ENCODE measurements at places on chromosomes 6 and 20.

GRCh38 chr6:157728183-157728881 lies 94.7 kb upstream of the SNX9 start:
- DNase-seq: no peak

DNA sequence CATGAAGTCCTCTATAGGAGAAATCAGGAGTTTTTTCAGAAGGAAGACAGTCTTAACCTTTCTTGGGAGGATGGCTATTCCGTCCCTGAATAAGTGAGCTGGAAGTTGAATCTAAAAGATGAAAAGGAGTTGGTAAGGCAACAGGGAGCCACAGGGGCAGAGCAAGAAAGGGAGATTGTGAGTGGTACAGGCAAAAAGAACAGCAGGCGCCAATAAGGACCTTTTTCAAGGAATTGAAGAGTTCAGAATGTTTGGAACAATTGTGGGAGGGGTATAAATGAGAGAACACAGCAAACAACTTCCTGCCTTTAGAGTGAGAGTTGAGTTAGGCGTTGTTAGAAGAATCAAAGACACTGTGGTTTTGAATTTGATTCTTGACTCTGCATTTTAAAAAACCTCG lies 1003.7 kb downstream of the EPHA7 start:
- DNase-seq: no peak

GRCh38 chr6:142489722-142490610 lies 188.2 kb downstream of the ADGRG6 start:
- no peak for DNase-seq

DNA sequence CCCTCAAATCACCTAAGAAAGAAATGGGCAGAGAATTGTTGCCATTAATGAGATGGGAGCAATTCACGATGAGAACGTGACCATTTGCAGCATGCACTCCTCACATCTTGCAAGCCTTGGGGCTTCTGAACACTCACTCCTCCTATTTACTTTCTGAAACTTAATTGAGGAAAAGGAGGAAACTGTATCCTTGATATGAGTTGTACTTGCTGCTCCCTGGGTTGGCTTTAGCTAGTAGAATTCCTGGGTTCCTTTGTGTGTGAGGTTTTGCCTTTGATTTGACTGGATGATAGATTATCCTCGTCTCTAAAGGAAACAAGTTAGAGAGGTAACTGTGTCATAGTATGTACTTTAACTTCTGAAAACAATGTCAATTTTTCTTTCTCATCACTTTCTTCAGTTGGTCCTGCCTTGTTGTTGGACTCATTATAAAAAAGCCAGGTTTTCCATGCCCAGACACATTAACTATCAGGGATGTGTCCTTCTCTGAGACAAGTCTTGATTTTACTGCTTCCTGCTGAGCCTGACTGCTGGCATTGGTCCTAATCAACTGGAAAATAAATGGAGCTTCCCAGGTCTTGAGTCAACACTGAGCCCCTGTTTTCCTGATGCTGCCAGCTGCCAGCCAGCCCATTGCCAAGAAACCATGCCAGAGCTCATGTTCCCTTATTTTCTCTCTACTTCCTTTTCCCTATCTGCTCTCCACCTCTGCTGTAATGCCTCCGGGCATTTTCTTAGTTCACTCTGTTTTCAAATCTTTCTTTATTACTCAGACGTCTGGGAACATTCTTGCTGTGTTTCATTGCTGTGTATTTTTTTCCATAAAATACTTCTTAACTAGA lies 6.0 kb upstream of the MRAP2 start:
- DNase-seq: no peak

DNA sequence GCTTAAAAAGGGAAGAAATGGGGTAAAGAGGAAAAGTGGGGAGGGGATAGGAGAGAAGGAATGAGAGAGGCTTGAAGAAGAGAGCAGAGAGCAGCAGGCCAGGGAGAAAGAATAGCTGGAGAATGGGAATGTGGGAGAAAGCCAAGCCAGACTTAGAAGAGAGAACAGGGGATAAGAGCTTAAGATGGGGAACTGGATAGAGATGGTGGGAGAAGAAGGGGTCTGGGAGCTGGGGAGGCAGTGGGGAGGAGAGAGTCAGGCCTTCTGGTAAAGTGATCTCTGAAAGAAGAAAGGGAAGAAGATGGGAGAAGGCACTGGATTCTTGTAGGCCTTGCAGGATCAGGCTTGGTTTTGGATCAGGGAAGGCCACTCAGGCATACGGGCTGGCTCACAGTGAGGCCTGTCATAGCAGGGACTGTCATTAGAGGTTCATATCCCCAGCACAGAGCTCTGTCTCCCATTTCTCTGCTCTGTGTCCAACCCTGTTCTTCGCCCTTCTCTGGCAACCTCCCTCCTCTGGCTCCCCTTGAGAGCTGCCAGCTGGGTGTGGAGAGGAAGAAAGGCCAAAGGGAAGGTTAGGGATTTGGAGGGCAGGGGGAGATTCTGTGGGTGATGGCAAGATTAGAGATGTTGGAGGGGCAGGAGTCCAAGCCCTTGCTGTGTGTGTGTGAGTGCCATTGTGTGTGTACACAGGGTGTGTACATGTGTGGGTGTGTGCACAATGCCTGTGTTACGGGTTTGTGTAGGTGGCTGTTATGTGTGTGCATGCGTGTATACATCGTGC lies 9.3 kb downstream of the SYNGAP1 start:
- DNase-seq: no peak

- peak; percentile 44 for DNase-seq
Measured at GRCh38 chr20:59403261-59403961, 103.0 kb downstream of the EDN3 start.

DNA sequence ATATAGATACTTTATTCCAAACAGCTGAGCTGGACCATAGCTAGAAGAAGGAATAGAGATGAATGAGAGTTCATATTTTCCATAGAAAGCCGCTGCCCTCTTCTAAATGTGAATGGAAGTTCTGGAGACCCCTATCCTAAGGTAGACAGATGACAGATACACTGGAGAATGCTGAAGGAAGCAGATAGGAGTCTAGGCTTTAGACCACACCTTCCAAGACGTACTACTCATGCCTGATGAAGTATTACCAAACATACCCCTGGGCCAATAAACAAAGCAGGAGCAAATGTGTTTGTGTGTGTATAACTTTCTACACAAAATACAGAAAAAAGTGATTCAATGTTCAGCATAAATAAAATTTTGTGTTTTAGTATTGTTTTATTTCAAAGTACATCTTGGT lies 9.1 kb upstream of the SLC17A2 start:
- DNase-seq: no peak

DNA sequence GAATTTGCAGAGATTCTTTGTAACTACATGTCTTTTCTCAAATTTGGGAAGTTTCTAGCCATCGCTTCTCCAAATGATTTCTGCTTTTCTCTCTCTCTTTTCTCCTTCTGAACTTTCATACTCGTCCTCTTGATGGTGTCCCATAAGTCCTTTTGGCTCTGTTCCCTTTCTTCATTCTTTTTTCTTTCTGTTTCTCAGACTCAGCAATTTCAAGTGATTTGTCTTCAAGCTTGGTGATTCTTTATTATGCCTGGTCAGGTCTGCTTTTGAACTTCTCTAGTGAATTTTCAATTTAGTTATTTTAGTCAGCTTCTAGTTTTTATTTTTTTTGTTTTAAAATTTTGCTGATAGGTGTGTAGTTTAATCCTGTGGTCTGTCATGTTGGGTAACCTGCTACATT lies 57.6 kb upstream of the EEF1E1 start:
- no peak for DNase-seq

- peak; percentile 78 for DNase-seq
Measured at GRCh38 chr6:114304304-114304887, 38.4 kb downstream of the HS3ST5 start.

- DNase-seq: no peak
Measured at GRCh38 chr6:166587631-166588413, 1.3 kb upstream of the RAMACL start.

- DNase-seq: no peak
Measured at GRCh38 chr6:5697508-5697907, 309.2 kb downstream of the NRN1 start.

DNA sequence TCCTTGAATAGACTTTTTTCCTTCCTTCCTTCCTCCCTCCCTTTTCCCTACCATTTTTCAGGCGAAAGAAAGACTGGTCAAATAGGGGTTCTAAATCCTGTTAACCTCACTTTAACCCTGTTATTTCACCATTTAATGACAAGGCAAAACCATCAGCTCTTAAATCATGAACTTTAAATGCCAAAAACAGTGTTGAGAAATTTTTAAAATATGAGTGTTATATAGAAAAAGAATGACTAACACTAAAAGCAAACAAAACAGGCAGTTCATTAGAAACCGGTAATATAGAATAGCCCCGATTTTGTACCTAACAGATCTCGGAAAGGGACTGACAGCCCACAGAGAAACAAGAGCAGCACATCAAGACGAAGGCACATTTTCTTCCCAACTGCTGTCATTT lies 57.4 kb upstream of the CEP85L start:
- DNase-seq: no peak

- DNase-seq: peak; percentile 37
Measured at GRCh38 chr6:128347123-128347522, 173.3 kb downstream of the PTPRK start.

GRCh38 chr20:43954704-43955061 lies 40.0 kb downstream of the TOX2 start:
- DNase-seq: no peak

GRCh38 chr20:48578397-48579098 lies 249.3 kb downstream of the PREX1 start:
- DNase-seq: no peak
